Activated CD4-positive, alpha-beta memory T cell treated with anti-CD3 and anti-CD28 coated beads, Interleukin-2, amount 10 ng/mL, durations not matched to agents 7 days and 5 days (primary cell): ENCODE measurements at places on chromosomes 6 and 20. TPM values are rescaled to one million over a fixed set of nuclear protein-coding genes. Genes with fewer than 3 reads are reported as not detected.

Gene TFAP2D
- not detected for total RNA-seq

Gene MLN
- not detected for total RNA-seq

Gene FAM50B
- total RNA-seq: 14.7 TPM

Gene OR2J3
- total RNA-seq: not detected

Gene ADGRF5
- total RNA-seq: not detected

Gene RNASET2
- total RNA-seq: 107 TPM
